Right ventricle myocardium superior (tissue), 1 donor: ENCODE measurements at places on chromosomes 1 and 21.

GRCh38 chr1:63817152-63817667, 43.4 kb downstream of the ROR1 start:
- DNase-seq: no peak

GRCh38 chr1:20586953-20587660, 1.8 kb upstream of the CDA start:
- no peak for DNase-seq

- DNase-seq: no peak
Observed at GRCh38 chr1:150092180-150092791, 24.7 kb downstream of the VPS45 start.

GRCh38 chr1:18805925-18806849, 53.3 kb downstream of the TAS1R2 start:
- DNase-seq: no peak

DNA sequence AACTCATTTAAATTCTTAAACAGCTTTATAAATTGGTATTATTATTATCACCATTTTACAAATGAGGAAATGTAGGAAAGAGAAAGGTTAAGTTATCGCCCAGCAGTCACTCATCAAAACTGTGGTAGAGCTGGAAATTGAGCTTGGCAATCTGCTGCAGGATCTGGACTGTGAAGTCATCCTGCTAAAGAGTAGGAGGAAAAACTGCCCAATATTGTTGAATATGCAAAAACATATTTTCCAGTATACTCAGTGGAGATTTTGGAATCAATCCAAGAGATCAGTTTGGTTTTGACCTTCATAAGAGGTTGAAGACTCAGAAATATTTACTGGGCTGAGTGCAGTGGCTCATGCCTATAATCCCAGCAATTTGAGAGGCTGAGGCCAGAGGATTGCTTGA, 16.9 kb upstream of the RC3H1 start:
- no peak for DNase-seq

DNA sequence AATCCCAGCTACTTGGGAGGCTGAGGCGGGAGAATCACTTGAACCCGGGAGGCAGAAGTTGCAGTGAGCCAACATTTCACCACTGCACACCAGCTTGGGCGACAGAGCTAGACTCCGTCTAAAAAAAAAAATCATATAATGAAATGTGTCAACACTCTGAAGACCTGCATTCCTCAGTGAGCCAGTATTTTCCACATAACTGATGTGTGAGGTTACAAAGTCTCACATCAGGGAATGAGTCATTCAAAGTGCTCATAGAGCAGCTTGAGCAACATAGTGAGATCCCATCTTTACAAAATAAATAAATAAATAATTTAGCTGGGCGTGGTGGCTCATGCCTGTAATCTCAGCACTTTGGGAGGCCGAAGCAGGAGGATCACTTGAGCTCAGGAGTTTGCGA, 65.5 kb downstream of the CASZ1 start:
- DNase-seq: no peak

DNA sequence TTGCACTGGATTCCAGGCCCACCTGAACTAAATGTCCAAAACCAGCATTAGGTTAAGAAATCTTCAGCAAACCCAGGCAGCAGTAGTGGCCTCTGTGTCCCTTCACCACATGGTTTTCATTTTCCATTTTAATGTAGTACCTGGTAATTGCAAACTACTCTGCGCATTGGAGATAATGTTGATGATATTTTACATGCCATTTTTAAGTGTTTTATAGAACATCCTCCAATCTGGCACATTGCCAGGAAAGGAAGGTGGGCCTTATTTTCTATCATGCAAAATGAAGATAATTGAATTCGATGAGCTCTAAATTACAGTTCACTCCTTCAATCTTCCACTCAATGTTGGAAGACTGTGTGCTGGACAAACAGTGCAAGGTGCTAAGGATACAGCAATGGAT, 89.5 kb downstream of the ZC3H11B start:
- no peak for DNase-seq

GRCh38 chr1:67801903-67802302, 31.4 kb downstream of the GNG12 start:
- no peak for DNase-seq

DNA sequence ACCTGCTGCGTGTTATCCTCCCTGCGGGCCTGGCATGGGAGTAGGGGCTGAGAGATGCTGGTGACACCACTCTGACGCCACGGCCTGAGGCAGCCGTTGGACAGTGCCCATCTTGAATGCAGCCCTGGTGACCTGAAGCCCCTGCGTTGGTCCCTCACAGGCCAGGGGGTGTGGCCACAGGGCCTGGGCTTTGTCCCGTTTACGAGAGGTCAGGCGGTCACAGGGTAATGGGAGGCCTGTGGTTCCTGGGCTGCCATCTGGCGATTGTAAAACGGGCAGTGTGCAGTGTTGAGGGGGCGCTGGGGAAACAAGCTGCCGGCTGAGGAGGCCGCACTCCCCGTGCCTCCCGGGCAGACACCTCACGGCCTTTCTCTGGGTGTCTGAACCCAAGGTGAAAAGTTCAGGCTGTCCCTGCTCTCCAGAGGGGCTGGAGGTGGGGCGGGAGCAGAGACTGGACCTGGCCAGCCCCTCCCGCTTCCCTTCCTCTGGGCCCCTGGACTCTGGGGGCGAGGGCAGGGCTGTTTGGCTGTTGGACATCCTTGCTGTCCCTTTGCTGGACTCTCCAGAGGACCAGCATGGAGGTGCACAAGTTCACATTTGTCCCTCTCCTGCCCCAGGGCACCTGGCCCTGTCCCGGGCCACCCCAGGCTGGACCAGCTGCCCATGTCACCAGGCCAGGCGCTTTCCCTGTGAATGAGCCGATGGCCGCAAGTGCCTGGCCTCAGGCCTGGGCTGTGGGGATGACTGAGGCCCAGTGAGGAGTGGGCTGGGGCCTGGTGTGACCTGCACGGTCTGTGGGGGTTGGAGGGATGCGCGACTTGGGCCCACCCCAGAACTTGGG, 42.4 kb downstream of the SKI start:
- DNase-seq: no peak

GRCh38 chr1:176989023-176989422, 175.5 kb downstream of the ASTN1 start:
- DNase-seq: no peak

DNA sequence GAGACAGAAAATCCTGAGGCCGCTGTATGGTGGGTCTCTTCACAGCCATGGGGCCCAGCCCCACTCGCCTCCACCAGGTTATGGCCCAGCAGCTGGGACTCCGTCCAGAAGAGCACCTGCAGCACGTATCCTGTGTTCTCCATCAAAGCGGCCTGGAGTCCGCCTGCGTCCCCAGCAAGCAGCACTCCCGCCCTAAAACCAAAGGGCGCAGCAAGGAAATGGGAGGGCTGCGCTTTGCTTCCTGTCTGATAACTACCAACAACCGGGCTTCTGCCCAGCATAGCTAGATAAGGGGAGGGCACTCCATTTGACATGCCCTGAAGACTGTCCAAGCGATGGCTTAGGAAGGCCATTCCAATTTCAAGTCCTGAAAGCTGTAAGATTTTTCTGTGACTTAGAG, 119.9 kb downstream of the KCNJ15 start:
- peak; percentile 43 for DNase-seq

- DNase-seq: no peak
Observed at GRCh38 chr21:30598802-30599201, at the start of gene KRTAP6-2. TSS of gene KRTAP6-2 (minus strand) at chr21:30598902. CDS start at chr21:30598874, 28 bp downstream.
